ENCODE measurements at places on chromosomes 3 and 15.
A peak's percentile ranks its signal among the peaks of the same experiment; 100 is the strongest.

DNA sequence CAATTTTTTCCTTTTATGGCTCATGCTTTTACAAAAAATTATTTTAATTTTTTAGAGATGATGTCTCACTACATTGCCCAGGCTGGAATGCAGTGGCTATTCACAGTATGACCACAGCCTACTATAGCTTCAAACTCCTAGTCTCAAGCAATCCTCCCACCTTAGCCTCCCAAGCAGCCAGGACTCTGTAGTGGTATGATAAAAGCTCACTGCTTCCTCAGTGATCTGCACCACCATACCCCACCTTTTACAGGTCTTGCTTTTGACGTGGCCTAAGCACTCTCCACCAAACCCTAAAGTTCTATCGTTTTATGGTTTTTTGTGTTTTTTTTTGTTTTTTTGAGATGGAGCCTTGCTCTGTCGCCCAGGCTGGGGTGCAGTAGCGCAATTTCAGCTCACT, 14.0 kb upstream of the TMF1 start:
- DNase-seq, result no peak

- no peak for DNase-seq
These were observed 56.8 kb downstream of the ITGA11 start for GRCh38 chr15:68375191-68375631.

DNA sequence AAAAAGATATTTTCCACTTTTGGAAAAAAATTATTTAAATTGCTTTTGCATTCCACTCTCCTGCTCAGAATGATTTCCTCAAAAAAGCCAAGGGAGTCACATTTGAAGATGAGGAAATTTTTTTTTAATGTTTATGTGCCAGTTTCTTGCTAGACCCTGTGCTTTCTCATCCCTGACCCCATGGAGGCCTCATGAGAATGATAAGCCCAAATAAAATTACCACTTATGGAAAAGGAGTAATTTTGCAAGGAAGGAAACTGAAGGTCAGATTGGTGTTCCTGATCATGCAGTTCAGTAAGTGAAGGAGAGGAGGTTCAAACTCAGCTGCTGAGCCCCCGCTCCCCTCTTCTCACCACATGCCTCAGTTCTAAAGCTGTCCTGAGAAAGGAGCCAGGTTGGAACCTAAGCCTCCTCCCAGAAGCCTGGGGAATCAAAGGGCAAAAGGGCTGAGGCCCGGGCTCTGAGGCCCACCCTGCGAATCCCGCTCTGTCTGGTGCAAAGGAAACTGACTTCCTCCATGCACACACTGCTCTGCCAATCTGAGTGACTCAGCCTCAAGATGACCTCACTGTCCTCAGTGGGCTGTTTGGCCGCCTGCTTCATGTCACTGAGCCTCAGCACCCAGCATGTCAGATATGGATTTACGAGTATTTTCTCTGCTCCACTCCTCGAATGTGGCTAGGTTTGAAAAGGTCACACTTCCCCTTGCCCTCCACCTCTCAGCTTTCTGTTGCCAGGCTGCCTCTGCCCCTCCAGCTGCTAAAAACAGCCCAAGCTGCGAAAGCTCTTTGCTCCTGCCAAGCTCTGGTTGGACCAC, 56.9 kb upstream of the FLNB start:
- DNase-seq, result peak; percentile 6

DNA sequence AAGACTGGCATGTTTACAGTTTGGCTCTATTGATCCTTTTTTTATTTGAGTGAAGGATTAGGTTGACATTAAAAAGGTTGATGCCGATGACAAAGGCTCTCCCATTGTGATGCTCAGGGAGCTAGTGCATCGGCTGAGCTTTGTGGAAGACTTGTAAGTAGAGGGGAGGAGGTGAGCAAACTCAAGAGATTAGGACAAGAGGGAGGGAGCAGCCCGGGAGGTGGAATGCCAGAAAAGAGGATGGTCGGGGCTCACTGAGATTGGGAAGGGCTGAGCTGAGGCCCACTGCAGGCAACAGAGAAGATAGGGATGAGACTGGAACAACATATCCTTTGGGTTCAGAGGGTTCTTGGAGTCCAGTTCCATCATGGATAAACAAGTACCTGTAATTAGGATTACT, 26.5 kb upstream of the PSMD6 start:
- no peak for DNase-seq

DNA sequence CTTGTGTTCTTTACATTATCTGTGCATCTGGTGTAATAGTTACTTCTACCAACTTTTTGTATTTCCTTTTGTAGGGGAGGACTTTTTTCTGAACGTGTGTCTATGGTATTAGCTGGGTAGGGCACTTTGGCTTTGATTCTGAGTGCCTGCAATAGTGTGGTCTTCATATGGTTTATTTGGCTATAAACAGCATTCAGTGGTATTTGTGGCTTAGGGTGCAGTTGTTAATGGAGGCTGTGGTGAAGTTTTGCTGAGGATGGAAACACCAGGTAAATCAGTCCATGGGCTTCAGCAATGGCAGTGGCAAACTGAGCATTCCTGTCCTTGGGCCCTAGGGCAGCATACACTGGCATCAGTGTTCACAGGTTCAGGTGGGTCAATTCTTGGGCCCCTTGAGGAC, 230.6 kb upstream of the CTNNB1 start:
- no peak for DNase-seq

GRCh38 chr3:134809427-134810051, 14.5 kb downstream of the EPHB1 start:
- DNase-seq, result no peak

DNA sequence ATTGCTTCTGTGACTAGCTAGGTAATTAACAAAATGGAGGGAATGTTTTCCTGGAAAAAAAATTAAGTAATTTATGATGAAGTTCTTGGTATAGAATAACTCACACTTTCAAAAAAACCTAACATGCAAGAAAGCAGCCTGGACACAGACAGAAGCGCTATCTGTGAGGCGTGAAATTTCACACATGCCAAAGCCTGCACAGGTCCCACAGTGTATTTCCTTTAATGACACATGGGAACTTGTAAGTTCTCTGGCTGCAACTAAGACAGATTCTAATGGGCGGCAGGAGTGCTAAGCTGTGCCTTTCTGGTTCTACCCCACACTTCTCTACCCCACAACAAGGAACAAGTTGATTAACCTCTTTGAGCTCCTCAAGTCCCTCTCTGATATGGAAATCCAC, 84.9 kb upstream of the NEO1 start:
- DNase-seq, result no peak

- peak; percentile 92 for DNase-seq
These were observed at the start of gene APPL1 for GRCh38 chr3:57227204-57227929. Gene APPL1, plus strand, starts transcription at chr3:57227729. Its CDS starts 155 bp downstream, at chr3:57227884.

DNA sequence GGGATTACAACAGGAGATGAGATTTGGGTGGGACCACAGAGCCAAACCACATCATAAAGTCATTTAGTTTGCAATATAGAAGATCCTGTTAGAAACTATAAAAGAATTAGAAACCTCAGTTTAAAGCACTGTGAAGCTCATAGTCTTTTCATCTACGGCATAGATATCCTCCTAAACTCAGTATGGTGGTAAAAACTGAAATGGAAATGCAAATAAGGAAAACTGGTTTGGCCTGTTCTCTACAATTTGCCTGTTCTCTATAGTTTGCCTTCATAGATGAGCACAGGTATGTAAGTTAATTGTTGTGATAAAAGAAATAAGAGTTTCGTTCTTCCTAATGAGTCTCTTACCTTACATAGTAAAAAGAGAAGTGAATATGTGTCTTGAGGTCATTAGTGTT, 331.6 kb upstream of the ARL6 start:
- no peak for DNase-seq

Measured in hypothalamus (tissue), 51 donors.